Stimulated activated CD8-positive, alpha-beta memory T cell treated with anti-CD3 and anti-CD28 coated beads, Interleukin-15, amount 100 ng/mL, for 1 hour (primary cell): ENCODE measurements at places on chromosomes 6 and 20.

DNA sequence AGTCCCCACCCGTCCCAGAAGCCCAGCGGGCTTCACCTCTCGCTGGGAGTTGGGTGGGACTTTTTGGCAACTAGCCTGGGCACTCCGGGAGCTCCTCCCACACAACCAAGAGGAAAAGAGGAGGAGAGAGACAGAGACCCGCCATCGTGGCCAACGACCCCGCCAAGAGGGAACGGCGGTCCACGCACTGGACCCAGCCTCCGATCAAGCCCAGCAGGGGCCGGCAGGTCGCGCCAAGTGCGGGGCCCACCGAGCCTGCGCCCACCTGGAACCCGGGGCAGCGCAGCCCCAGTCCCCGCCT, 3.0 kb upstream of the TMEM14C start:
- DNase-seq = no peak

- DNase-seq = no peak
Measured at GRCh38 chr20:13251106-13251903, 30.2 kb downstream of the ISM1 start.

GRCh38 chr6:142485256-142485655, 183.4 kb downstream of the ADGRG6 start:
- no peak for DNase-seq

GRCh38 chr20:63552481-63553249, 1.3 kb upstream of the FNDC11 start:
- DNase-seq = no peak

DNA sequence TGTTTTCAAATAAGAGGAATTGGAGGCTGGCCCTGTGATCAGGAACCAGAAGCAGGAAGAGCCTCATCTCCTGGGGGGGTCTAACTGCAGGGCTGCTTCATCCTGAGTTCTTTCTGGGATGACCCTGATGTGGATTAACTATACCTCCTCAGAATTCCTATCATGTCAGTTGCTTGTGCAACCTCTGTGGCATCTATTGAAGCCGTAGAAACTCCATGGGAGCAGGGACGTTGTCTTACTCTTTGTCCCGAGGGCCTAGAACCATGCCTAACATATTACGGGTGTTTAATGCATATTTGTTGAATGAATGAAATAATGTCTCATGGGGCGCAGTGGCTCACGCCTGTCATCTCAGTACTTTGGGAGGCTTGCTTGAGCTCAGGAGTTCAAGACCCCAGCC, 110.1 kb upstream of the AGPAT4 start:
- no peak for DNase-seq

DNA sequence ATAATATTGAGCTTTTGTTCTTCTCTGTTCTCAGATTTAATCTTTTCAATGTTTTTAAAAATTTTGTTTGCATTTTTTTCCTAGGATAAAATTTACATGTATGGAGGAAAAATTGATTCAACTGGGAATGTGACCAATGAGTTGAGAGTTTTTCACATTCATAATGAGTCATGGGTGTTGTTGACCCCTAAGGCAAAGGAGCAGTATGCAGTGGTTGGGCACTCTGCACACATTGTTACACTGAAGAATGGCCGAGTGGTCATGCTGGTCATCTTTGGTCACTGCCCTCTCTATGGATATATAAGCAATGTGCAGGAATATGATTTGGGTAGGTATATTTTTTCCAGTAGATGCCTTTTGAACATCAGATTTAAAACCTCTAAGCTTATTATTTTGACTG, 89.8 kb downstream of the ATRN start:
- no peak for DNase-seq

- no peak for DNase-seq
Measured at GRCh38 chr6:136604328-136604825, 54.2 kb upstream of the MAP7 start.

- no peak for DNase-seq
Measured at GRCh38 chr6:166587631-166588413, 1.3 kb upstream of the RAMACL start.

- no peak for DNase-seq
Measured at GRCh38 chr6:81002126-81002525, 750.4 kb downstream of the TENT5A start.

DNA sequence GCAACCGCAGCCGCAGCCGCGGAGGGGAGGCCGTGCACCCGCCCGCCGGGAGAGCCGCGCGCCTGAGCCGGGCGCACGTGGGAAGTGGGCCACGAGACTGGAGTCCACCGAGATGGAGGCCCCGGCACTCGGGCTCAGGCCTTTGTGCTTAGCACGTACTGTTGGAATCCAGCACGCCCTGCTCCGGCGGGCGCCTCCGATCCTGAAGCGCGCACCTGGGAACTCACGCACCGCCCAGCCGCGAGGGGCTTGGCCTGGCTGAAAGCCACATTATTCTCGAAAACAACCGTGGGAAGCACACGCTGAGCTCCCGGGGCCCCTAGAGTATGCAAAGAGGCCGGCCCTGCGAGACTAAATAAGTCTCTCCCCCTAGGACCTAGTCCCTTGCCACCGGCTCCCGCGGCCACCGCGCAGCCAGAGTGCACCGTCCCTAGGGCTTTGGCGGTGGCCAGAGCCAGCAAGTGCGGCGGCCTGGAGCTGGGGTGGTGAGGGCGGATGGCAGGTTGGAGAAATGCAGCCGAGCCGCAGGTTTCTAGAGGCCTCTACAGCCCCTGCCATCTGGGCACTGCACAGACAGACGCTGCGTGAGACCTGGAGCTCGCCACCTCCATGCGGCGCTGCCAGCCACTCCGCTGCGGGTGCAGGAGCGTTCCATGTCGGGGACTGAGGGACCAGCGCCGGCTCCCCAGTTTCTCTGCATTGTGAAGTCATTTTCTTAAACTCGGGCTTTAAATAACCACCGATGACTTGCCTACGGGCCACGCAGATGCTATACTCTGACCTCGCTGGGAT, 42.0 kb upstream of the LY86 start:
- DNase-seq = no peak

GRCh38 chr6:20709451-20709850, 175.2 kb downstream of the CDKAL1 start:
- DNase-seq = no peak

GRCh38 chr6:28537509-28538140, 11.9 kb downstream of the GPX5 start:
- DNase-seq = no peak

DNA sequence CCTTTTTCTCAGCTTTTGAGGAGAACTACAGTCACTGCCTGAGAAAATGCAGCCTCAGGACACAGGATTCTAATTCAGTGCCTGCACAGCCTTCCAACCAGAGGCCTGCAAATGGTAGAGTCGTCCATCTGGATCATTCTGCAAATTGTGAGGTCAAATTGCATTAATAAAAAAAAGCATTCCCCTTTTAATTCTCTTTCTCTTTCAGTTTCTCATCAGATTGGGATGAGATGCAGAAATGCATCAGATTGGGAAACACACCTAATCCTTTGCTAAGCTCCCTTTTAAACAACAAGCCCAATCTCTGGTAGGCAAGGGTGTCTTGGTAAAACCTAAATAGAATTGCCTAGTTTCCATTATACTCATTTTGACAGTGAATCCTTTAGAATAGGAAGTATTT, 838.8 kb downstream of the MAFB start:
- no peak for DNase-seq

GRCh38 chr6:107607116-107607515, 117.2 kb downstream of the SOBP start:
- DNase-seq = no peak

GRCh38 chr6:128558021-128558420, 37.6 kb upstream of the PTPRK start:
- DNase-seq = no peak

- DNase-seq = no peak
Measured at GRCh38 chr20:49913399-49914047, 1.8 kb downstream of the SPATA2 start.

GRCh38 chr20:1371202-1371782, 21.6 kb downstream of the FKBP1A start:
- no peak for DNase-seq

DNA sequence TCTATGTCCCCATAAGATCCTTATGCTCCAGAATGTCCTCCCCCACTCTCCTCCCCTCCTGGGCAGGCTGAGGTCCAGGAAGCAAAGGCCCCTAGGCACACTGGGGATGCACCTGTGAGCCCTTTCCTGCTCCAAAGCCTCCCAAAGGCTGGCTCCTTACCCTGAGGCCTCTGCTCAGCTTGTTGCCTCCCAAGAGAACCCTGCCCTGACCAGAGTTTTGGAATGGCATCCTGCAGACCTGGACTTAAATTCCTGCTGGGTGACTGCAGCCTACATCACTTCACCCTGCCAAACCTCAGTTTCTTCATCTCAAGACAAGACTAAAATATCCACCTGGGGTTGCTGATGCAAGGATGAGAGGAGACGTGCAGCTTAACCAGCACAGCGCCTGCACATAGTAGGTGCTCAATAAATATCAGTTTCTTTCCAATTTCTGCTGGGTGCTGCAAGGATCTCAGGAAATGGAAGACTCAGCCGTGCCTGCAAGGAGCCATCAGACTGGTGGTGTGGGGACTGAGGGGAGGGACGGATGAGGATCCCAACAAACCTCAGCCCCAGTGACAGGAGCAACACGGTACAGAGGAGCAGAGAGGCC, 2.1 kb upstream of the LBP start:
- no peak for DNase-seq

- no peak for DNase-seq
Measured at GRCh38 chr6:159456349-159456748, 236.7 kb downstream of the SOD2 start.

- DNase-seq = no peak
Measured at GRCh38 chr6:43435682-43436437, 8.5 kb downstream of the ABCC10 start.

DNA sequence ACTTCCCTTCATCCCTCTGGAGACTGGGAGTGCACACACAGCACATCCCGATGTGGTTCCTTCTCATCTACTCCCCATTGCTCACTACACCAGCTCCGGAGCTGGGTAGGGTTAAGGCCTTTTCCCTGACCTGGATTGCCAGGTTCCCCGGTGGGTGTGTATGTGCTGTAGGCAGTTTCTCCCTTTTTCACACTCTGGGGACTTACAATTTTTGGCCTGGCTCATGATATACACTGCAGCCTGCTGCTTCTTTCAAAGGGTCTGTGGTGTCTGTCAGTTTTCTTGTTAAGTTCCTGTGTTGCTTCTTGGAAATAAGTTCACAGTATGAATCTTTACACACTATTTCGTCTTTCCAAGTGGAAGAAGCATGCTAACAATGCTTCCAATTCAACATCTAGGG, 405.5 kb downstream of the UTRN start:
- no peak for DNase-seq

DNA sequence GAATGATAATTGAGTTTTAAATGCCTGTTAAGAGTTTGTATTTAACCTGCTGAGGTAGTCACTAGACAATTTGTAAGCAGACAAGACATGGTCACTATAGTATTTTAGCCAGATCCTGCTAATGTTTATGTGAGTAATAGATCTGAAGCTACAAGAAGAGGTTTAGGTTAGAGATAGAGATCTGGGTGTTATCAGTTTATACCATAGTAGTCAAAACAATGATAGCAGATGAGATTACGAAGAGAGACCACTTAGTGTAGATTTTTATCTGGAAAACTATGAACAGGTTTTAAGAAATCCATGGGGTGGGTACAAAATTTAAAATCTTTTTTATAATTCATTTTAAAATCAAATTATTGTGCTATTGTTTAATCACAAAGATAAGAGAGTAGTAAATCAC, 47.5 kb downstream of the PHIP start:
- no peak for DNase-seq

DNA sequence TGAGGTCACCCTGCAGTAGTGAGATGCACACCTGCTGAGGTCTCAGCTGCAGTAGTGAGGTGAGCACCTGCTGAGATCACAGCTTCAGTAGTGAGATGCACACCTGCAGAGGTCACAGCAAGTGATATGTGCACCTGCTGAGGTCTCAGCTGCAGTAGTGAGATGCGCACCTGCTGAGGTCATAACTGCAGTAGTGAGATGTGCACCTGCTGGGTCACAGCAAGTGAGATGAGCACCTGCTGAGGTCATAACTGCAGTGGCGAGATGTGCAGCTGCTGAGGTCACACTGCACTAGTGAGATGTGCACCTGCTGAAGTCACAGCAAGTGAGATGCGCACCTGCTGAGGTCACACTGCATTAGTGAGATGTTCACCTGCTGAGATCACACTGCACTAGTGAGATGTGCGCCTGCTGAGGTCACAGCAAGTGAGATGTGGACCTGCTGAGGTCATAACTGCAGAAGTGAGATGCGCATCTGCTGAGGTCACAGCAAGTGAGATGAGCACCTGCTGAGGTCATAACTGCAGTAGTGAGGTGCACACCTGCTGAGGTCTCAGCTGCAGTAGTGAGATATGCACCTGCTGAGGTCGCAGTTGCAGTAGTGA, 20.8 kb downstream of the ZDHHC14 start:
- no peak for DNase-seq

- DNase-seq = no peak
Measured at GRCh38 chr6:148689168-148689567, 57.7 kb upstream of the UST start.

GRCh38 chr6:110613356-110613755, 136.9 kb upstream of the SLC22A16 start:
- DNase-seq = no peak

- DNase-seq = no peak
Measured at GRCh38 chr6:129212081-129212480, 329.1 kb downstream of the LAMA2 start.

GRCh38 chr6:37062424-37062823, 57.0 kb downstream of the FGD2 start:
- DNase-seq = no peak

DNA sequence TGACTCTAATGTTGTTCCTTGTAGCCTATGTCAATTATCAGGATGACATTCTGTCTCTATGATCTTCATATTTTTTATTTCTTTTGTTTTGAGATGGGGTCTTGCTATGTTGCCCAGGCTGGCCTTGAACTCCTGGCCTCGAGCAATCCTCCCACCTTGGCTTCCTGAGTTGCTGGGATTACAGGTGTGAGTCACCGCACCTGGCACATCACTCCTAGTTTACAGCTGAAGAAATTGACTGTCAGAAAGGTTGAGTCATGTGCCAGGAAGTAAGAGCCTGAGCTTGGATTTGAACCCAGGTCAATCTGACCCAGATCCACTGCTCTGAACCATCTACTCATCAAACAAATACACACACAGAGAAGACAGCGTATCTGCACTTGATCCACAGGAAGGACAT, 14.4 kb downstream of the PPP1R3G start:
- no peak for DNase-seq

DNA sequence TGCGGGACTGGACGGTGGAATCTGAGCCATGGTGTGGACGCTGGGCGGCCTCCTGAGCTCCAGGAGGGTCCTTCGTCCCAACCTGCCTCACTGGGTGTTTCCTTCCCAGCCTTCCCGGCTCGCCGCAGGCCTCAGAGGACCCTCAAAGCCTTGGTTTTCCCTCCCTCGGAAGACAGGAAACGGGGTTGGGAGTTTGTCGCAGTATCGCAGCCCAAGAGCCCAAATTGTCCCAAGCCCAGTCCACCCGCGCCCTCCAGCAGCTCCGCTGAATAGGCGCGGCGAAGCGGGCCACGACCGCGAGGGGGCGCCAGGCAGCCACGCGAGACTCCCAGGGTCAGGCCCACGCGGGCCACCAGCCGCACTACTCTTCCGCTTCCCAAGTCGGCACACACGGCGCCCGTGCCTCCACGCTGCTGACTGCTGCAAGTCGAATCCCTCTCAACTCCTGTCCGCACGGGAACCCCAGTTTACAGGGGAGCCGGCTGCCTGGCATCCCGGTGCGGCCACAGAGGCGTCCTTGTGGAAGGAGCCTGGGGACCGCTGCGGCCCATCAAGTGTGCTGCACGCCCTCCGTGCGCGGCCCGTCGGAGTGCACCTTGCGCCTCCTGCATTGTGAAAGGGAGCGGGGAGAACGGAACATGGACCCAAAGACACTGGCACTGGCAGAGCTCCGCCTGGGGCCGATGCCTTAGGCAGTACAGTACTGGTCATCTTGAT, 40.4 kb upstream of the HMGA1 start:
- peak; percentile 80 for DNase-seq
